ENCODE measurements at places on chromosomes 11 and 22.

DNA sequence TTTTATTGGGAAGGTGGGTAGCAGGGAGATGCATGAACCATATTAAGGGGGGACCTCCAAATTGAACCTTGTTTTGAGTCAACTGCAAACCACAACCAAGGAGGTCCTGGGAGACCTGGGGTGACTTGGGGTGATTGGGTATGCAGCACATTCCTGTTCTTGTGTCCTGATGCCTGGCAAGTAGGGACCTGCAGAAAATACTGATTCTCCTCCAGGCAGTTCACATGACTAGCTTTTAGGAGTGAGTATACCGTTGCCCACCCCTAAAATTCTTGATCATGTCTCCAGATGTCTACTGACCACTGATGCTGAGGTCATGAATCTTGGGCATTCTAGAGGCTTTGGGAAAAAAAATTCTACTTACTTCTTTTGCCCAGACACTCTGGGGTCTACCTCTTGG is 6.3 kb downstream of the EHF start:
- DNase-seq, result no peak

DNA sequence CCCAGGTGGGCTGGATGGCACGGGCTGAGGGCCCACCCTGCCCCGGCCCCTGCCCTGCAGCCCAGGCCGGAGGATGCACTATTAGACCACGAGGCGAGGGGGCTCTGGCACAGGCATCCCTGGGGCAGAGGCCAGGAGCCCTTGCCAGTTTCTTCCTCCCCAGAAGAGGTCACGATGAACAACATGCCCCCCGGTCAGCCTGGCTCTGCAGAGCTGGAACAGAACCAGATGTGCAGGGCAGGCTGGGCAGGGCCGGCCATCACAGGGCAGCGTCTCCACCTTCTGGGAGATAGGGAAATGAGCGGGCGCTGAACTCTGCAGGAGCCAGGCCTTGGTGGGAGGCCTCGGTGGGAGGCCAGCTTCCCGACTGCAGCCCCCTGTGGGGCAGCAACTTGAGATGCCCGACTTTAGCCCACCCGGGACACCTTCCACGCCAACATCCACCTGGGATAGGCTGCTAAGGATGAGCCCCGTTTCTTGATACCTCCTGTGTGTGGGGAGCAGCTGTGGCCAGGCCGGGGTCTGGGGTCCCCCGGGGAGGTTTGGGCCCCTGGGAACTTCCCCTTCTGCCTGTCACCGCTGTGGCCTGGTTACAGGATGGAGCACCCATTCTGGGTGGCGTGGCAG is 21.8 kb upstream of the GNB1L start:
- DNase-seq, result no peak

GRCh38 chr22:27624705-27625104 is 176.9 kb downstream of the MN1 start:
- DNase-seq, result no peak

DNA sequence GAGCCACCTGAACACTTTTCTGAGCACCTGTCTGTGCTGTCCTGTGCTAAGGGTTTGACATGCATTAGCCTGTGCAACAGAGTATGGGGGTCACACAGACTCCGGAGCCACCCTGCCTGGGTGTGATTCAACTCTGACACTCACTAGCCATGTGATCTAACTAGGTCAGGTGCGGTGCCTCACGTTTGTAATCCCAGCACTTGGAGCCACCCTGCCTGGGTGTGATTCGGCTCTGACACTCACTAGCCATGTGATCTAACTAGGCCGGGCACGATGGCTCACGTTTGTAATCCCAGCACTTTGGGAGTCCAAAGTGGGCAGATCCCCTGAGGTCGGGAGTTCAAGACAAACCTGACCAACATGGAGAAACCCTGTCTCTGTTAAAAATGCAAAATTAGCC is 11.4 kb downstream of the UBE2L6 start:
- DNase-seq, result no peak
